ENCODE measurements at places on chromosomes 1 and 21.

- no peak for DNase-seq
These were observed 16.3 kb downstream of the CCDC17 start for GRCh38 chr1:45607404-45608074.

- DNase-seq, result no peak
These were observed 610 bp downstream of the SCYL3 start for GRCh38 chr1:169892927-169893644.

DNA sequence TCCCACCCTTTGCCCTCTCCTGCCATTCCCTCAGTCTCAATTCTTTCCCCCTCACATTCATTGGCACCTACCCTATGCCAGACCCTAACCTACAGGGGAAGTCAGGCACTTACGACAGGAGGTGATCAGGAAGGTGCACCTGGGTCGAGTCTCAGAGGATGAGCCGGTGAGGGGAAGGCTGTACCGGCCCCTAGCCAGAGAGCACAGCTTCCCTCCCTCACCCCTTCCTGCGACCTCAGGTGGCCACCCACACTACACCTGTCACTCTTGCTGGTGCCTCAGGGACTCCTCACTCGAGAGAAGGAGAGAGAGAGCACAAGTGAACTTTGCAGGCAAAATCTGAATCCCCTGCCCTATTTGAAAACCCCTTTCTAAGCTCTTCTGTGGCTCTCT, 1.7 kb upstream of the MYOM3 start:
- DNase-seq, result no peak

DNA sequence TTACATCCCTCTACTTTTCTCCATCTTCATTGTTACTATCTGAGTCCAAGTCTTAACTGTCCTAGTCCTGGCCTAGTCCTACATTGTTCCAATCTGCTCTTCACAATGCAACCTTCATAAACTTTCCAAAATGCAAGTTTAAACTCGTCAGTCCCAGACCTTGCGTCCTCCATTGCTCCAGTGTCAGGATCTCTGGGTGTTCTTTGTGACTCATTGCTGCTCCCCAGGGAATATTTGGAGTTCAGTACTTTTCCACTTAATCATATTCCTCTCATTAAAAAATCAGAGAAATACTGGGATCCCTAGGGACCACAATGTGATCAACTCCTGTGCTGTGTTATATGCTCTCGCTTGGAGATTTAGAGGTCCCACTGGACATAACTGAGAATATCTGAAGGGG, 18.0 kb upstream of the KPRP start:
- no peak for DNase-seq

Data from amniotic epithelial cell (primary cell).